ENCODE measurements at places on chromosomes 11 and 22.

GRCh38 chr11:108715239-108715638 is 50.4 kb downstream of the DDX10 start:
- no peak for DNase-seq

- no peak for DNase-seq
Observed at GRCh38 chr11:81492923-81493445, 1240.7 kb downstream of the FAM181B start.

GRCh38 chr11:82899186-82899820 is 927 bp downstream of the PRCP start:
- no peak for DNase-seq

DNA sequence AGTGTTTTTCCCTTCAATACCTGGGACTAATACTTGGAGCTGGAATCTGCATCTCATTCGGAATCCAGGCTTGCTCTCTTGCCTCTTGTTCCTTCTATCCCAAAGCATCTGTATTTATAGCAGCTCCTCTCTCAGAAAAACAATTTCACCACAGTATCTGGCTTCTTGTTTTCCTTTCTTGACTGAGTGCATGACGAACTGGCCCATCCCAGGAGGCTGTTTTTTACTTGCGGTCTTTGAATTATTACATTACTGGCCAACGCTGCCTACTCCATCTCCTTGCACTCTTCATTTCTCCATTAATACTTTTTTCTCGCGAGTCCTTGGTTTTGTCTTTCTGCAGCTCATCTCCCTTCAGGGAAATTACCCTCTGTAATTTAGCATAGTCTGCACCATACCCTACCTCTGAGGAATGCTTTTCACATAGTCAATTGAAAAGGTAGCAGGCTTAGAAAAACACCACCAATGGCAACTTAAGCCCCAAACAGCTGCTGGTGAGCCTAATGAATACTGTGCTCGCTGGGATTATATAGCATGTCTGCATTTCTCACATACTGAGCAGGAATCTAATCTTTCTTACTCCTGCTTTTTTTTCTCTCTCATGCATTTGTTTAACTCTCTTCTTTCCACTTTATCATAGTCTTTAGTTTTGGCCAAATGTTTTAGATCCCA is 277.4 kb upstream of the SESN3 start:
- DNase-seq, result no peak

GRCh38 chr11:124863826-124864165 is 1.4 kb upstream of the ROBO3 start:
- no peak for DNase-seq

DNA sequence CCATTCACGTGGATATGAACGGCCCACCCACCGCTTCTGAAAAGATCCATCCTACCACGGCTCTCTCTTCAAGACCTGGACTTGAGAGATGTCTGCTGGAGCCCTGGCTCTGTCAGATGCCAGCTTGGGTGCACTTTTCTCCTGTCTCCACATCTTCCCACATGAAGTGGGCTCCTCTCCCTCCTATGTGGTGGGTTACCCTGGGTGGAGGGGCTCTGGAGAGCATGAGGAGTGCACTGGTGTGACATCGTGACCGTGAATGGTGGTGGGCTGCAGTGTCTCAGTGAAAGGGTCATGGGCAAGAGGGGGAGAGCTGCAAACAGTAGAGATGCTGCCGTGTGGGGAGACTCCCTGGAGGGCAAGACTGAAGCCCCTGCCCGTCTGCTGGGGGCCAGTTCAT is 76.4 kb downstream of the CTTN start:
- no peak for DNase-seq

DNA sequence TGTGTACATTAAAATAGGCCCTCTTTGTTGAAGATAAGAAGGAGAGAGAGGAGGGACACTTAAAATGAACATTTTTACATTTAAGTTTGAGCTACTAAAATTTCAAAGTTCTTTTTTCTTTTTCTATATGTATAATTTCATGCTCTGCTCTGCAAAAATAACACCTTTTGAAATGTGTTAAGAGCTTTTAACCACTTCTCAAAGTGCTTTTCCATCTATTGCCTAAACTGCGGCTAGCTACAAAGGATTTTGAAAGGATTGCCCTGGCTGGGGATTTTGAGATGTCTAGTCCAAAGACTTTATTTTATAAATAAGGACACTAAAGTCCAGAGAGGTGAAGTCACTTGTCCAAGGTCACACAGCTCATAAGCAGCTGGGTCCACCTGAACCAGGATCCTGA is 138.5 kb downstream of the CCDC81 start:
- no peak for DNase-seq

- DNase-seq, result no peak
Observed at GRCh38 chr11:68665436-68665835, 18.9 kb upstream of the GAL start.

DNA sequence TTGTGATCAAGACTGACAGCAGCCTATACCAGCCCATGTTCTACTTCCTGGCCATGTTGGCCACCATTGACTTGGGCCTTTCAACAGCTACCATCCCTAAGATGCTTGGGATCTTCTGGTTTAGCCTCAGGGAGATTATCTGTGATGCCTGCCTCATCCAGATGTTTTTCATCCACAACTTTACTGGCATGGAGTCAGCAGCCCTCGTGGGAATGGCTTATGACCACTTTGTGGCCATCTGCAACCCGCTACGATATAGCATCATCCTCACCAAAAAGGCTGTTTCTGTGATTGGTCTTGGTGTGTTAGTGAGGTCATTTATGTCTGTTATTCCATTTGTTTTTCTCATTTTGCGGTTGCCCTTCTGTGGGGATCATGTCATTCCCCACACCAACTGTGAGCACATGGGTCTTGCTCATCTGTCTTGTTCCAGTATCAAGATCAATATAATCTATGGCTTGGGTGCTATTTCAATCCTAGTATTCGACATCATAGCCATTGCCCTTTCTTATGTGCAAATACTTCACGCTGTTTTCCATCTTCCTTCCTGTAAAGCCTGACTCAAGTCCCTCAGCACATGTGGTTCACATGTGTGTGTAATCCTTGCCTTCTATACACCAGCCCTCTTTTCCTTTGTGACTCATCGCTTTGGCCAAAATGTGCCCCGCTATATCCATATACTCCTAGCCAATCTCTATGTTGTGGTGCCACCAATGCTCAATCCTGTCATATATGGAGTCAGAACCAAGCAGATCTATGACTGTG is 23.6 kb downstream of the OR52E1 start:
- no peak for DNase-seq

DNA sequence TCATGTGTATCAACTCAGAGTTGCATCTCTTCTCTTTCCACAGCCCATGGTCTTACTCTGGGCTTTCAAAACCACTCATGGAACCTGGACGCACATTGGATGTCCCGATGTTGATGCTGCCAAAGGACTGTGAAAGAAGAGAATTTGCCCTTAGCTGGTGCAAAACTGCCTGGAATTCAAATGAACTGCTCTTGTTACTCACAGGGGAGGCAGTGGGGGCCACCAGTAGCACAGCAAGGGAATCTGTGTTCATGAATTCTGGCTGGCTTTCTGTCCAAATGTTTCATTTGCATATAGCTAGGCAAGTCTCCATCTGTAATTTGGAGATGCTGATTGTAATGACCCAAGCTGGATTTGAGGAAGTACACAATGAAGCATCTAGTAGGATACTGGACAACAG is 24.9 kb downstream of the LMO2 start:
- DNase-seq, result no peak

DNA sequence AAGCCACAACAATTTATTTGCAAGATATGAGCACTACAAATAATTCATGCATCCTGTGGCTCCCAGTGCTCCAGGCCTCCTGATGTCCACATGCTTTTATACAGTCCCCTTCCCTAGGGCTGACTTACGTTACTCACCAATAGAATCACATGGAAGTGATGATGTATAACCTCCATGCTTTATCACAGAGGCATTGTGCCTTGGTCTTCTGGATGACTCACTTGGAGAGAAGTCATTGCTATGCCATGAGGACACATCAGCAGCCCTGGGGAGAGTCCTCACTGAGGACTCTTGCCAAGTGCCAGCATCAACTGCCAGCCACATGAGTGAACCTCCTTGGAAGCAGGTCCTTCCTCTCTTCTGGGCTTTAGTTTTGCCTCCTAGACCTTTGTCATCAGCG is 22.0 kb upstream of the IGSF9B start:
- no peak for DNase-seq

- DNase-seq, result no peak
Observed at GRCh38 chr11:83918476-83918875, 632.3 kb upstream of the CCDC90B start.

DNA sequence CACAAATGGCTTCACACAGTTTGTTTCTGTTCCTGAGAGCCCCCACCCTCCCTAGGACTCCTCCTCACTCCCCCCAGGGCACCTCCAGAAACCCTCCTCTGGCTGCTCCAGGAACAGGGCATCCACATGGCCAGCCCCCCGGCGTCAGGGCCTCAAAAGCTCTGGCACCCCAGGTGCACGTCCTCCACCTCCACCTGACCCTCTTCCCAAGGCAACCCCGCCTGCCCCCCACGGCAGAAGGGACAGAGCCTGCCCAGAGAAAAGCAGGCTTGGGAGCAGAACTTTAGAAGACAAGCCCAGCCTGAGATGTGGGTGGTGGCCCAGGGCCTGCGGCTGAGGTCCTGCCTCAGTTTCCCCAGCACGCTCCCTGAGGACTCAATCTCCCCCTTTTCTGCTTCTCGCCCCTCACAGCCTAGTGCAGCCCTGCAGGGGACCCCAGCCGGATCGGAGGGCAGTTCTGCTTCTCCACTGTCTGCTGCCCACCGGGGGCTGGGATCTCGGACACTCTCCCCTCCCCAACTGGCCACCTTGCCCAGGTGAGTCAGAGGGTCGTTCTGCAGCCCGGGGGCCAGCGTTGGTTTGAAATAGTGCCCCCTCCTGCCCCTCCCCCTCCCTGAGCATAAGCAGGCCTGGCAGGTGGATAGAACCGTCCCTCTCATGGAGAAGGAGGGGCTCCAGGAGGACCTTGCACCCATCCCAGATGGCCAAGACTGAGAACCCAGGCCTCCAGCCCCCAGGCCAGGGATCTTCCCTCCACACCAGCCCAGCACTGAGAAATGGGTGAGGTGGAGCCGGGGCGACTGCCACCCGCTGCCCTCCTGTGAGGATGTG is 2.4 kb upstream of the TRABD start:
- no peak for DNase-seq

DNA sequence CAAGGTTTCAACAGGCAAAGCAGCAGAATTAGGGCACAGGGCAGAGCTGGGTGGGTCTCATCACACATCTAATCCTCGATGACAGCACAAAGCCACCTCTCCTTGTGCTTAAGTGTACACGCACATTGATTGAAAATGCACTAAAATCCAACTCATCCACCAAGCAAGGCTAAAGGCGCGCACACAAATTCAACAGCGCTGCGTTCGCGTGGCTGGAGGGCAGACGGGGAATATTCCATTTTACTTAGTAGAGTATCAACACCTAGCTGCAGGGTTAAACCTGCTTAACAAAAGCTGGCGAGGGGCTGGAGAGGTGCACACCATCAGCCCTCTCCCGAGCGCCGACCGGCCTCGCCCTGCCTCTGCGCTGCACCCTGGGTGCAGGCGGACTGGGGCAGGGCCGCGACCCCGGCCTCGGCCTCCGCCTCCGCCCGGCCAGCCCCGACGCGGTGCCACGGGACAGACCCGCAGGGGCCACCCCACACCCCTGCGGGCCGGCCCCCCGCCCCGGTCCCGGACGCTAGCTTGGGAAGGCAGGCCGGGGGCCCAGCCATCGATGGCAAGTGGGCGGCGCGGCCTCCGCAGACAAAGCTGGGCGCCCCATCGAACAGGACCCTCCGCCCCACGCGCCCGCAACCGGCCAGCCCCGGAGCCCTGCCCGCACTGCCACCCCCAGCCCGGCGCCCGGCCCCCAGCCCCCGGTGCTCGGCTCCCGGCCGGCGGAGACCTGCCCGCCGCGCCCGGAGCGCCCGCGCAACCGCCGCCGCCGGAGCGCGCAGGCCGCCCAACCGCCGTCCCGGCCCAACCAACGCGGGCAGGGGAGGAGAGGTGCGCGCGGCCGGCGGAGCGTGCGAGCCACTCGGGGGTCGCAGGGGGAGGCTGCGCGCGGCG is 929 bp downstream of the PRDM10 start:
- DNase-seq, result no peak

GRCh38 chr11:56782167-56782847 is 33.8 kb upstream of the OR9G4 start:
- DNase-seq, result no peak

GRCh38 chr11:76234021-76234415 is 27.7 kb upstream of the WNT11 start:
- DNase-seq, result no peak

DNA sequence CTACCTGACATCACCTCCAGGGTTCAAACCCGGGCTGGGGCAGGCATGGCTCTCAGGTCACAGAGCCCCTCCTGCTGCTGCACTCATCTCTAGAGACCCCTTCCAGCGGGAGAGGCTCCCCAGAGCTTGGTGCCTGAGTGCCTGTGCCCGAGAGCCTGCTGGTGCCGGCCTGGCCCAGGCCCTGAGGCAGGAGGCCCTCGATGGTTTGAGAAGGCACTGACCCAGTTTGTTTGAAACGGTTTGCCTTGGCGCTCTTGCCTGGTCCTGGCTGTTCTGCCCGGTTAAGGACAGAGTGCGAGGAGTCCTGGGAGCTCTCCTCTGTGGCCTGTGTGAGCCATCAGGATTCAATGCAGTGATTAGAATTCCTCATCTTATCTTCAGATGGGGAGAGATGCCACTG is 88.9 kb downstream of the TBC1D22A start:
- no peak for DNase-seq

DNA sequence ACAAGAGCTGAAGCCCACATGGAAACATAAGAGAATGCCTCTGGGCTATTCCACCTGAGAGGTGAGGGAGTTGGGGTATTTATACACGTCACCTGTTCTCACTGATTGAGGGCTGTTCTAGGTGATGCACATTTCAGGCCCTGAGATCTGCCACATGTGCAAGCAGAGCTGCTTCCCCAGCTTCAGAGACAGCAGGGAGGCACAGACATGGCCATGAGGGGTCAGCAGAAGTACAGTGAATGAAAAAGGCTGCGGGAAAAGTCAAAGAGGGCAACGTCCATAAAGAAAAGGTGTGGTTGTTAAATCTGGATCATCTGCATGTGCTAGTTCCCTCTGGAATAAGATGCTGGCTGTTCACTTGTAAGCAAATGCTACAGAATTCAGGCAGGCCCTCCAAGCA is 75.4 kb downstream of the GAB4 start:
- DNase-seq, result no peak

GRCh38 chr11:114078423-114078822 is 18.9 kb downstream of the ZBTB16 start:
- DNase-seq, result no peak

DNA sequence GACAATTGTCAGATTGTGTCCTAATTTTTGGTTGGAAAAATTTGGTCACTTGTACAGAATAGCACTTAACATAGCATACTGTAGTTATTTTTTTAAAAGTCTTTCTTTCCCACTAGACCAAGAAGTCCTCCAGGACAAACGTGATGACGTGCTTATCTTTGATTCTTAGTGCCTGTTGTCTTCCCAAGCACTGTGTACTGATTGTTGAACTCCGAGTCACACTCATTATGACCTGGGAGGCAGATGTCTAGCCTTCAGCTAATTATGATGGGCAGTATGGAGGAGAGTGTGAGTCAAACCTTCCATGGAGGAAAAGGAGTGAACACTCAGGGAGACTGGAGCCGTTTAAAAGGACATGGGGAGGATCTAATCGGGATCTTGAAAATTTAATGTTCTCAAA is 119.8 kb downstream of the SPON1 start:
- no peak for DNase-seq

Measured in renal cortex interstitium (tissue), 15 donors.